ENCODE measurements at places on chromosomes 7 and 10.
A peak's percentile ranks its signal among the peaks of the same experiment; 100 is the strongest.

GRCh38 chr7:96657347-96658021, 52.2 kb downstream of the SEM1 start:
- DNase-seq = no peak

GRCh38 chr7:30658479-30659074, 23.7 kb downstream of the CRHR2 start:
- DNase-seq = no peak

- DNase-seq = no peak
Measured at GRCh38 chr7:139580435-139580834, 57.0 kb downstream of the CLEC2L start.

- DNase-seq = peak; percentile 16
Measured at GRCh38 chr7:141585592-141586510, 34.6 kb downstream of the AGK start.

DNA sequence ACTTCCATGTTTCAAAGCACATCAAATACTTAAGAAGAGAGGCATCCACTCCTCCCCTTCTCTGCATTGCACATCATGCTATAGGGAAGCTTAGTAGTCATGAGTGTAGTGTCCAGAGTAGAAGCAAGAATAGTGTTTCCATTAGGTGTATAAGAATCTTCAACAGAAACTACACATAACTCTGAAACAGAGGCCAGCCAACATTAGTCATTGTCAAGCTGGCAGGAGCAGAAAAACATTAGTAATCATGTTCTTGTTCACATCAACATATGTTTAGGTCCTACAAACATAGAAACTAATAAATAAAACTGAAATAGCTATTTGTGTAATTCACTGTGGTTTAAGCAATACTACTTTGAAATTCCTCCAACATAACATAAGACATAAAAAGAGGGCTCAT, 370.2 kb downstream of the PPP1R3A start:
- no peak for DNase-seq

DNA sequence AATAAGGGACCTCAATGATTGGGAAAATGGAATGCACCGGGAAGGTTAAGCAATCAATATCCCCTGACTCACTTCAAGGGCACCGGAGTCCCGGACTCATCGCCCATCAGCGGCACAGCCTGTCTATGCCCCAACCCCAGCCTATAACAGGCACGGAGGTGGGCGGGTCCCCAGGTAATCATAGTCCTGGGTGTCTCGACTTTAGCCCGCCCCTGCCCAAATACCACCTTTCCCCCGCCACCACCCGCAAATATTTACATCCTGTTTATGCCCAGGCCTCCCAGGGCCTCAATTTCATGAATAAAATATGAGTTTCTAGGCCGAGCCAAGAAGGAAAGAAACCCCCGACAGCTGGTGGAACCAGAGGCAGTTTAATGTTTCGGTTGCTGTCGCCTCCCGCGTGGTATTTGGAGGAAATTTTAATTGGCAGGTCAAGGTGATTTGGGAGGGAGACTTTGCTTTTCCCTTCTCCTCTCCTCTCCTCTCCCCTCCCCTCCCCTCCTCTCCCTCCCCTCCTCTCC, 15.6 kb upstream of the RFC2 start:
- DNase-seq = peak; percentile 36

DNA sequence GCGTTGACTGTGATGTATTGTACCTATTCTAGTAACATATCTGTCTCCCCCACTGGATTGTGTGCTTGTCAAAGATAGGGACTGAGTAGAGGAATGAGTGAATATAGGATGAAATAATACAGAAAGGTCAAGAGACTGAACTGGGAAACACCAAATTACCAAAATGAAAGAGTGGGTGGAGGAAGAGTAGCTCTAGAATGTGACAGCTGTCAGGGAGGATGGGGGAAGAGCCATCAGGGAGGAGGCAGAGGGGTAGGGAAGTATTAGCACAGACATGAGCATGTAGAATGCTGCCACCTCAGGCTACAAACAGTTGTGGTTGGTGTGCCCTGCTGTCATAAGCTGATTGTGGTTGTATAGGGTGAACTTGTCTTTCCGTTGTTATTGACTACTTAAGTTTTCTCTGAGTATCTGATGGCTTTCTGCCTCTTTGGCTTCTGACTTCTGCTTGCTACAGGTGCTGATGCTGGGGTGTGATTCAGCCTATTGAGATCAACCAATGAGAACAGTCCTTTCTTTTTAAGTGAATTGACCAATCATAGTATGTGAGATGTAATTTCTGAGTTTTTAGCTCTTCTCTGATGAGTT, 5.6 kb downstream of the CCSER2 start:
- peak; percentile 48 for DNase-seq

- no peak for DNase-seq
Measured at GRCh38 chr7:46126675-46127300, 205.7 kb upstream of the IGFBP3 start.

GRCh38 chr7:155058896-155059295, 11.2 kb upstream of the HTR5A start:
- DNase-seq = no peak

GRCh38 chr7:158849768-158850544, 6.4 kb upstream of the DYNC2I1 start:
- no peak for DNase-seq

DNA sequence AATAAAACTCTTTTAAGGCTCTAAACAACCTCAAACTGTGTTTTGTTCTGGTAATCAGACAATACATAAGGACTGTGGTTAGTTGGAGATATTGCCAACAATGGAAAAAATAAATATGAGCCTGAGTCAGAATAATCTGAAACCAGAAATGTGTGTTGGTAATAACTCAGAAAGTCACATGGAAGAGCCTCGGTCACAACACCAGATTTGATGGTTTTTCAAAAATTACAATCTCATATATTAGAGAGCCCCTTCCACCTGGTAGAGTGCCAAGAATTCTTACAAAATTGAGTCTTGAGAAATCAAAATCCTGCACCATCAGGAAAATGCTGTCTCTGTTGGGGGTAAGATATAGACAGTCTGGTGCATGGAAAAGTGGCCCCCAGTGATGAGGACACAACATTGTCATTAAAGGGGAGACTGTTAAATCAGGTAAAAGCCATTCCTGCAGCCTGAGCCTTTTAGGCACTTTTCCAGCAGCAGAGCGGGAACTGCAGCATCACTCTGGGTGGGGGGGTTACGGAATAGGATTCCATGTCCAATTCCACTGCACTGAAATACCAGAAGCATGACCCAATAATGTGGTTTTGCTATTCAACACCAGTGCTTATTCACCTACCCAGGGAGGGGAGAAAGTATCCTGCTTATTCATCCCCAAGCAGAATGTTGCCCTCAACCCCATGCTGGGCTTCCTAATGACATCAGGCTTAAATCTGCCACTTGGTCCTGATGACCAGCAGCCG, 9.5 kb upstream of the ADAM12 start:
- no peak for DNase-seq

- DNase-seq = no peak
Measured at GRCh38 chr7:24457219-24457558, 116.1 kb upstream of the PALS2 start.

DNA sequence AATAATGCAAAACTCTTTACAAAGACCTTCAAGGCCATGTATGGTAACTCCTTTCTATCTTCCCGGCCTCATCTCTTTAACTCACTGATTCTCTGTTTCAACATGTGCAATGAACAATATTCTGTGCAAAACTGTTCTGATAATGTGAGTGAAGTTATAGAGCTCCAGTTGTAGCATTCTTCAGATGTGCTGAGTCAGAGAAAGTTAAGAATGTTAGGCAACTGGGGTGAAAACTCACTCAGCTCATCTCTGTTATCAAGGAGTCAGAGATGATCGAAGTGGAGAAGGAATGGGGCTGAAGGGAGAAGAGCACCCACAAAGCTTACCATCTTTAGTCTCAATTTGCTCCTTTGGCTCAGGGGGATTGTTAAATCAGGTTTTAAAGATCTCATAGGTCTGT, 344.7 kb upstream of the NPSR1 start:
- no peak for DNase-seq

DNA sequence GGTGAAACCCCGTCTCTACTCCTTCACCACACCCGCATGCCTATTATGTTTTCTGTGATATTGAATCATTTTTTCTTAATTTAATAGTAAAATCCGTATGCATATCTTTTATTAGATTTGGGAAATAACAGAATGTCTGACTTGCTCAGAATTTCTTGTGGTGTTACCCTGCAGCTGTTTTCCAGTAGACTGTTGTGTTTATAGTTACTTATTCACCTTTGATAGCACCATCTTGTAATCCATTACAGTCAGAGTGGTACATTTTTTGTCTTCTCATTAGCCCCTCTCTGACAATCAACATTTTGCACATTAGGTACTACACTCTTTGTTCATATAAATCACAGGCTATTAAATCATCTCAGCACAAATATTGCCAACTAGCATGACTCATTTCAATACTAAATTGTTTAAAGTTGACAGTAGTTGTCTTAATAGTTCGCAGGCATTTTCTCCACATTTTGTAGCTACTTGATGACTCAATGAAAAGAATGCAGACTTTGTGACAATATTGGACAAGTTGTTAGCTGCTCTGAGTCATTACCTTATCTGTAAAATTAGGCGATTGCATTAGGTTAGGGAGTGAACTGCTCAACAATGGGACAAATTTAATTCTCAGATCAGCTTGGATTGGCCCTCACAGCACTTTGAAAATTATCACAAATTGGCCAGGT, 17.8 kb upstream of the SLC16A12 start:
- no peak for DNase-seq

GRCh38 chr7:4561795-4562194, 120.3 kb upstream of the FOXK1 start:
- no peak for DNase-seq

GRCh38 chr7:97798046-97799019, 66.4 kb downstream of the TAC1 start:
- no peak for DNase-seq

DNA sequence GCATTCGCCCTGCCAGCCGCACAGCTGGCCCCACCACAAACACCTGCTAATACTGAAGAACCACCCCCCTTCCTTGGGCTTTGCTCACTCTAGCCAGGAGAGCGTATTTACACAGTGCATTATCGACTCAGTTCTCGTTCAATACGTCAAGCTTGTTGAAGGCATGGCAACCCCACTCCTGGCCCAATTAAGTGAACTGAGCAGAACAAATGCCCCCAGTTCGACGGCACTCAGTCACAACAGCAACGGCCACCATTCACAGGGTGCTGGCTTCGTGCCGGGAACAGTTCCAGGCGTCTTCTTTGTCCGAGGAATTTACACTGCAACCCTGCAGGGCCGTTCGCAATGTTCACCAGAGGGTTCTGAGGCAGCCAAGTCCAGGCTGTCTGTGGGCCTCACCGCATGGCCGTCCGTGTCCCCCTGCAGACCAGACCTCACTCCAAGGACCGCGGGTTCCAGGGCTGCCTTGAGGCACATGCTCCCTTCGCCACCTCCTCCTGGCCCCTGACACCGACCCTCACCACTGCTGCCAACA, 175.3 kb downstream of the DIP2C start:
- DNase-seq = no peak

DNA sequence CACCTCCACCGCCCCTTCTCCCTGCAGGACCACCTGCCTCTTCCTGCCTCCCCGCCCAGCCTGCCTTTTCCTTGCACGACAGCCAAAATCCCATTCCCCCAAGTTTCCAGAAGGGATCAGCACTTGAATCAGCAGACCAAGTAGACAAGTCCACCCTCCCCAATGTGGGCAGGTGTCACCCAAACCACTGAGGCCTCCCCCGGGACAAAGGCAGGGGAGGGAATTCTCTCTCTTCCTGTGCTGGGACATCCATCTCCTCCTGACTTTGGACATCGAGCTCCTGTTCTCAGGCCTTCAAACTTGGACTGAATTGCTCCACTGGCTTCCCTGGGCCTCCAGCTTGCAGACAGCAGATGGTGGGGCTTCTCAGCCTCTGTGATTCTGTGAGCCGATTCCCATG, 21.6 kb upstream of the PSMG3 start:
- no peak for DNase-seq

DNA sequence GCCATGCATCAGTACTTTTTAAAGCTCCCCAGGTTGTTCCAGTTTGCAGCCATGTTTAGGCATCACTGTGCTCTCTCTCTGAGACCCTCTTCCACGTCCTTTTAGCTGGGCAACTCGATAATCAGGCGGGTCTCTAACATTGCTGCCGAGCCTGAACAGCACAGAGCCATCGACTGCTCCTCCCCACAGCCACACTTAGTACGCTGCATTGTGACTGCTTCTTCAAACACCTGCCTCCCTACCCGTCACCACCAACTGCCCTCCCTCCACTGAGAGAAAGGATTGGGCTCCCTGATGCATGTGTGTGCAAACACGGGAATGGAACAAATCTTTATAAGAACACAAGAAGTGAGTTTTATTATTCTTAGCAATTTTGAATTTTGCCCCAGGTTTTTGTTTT, 11.4 kb upstream of the TACR2 start:
- no peak for DNase-seq

DNA sequence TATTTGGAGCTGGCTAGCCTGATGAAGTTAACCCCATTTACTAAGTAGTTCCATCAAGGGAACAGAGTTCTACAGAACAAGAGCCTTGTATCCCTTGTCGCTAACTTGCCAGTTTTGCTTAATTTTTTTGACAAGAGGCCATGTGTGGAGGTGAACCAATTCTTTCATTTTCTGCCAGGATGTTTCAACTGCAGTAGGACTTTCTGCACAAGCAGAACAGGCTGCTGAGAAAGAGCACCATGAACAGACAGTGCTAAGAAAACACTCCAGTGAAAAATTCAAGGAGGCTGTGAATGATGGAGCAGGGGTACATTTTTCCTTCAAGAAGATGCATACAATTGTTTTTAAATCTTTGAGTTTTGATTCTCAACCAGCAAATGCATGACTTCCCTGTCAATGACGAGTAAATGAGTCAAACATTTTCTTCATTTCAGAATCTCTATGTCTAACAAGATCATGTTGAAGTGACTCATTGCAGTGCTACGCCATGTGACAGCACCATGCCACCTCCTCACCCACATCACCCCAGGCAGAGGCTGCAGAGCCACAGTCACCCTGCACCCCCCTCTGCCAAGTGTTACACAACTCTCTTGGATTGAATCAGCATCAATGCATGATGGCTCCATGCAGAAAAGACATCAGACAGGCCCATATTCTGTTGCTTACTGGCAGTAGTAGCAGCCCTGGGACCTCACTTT, 193.1 kb downstream of the COBL start:
- DNase-seq = peak; percentile 15

GRCh38 chr7:117777335-117778142, 95.7 kb downstream of the CTTNBP2 start:
- no peak for DNase-seq

All from stimulated activated CD8-positive, alpha-beta memory T cell treated with anti-CD3 and anti-CD28 coated beads, Interleukin-7, amount 100 ng/mL, for 4 hours (primary cell).